T-helper 2 cell (primary cell): ENCODE measurements at places on chromosomes 12 and 14.

DNA sequence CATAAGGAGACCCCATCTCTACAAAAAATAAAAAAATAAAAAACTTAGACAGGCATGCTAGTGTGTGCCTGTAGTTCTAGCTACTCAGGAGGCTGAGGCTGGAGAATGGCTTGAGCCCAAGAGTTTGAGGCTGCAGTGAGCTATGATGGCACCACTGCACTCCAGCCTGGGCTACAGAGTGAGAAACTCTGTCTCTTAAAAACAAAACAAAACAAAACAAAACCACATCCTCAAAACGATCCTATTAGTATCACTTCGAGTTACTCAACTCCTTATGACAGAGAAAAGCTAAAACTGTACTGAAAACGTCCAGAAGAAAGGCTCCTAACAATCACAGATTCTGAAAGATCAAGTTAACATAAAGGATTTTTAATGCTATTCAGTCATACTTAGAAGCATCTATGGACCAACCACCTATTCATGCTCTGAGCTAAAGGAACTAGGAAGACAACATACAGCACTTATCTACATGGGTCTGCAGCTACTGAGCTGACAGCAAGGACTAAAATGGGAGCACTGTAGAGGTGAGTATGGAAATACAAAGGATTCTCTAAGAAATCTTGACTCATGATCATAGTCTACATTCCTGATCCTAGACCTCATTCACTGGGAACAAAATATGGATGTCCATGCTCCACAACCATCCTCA lies 75.3 kb upstream of the DUSP6 start:
- peak; percentile 5 for DNase-seq

- DNase-seq, result no peak
Observed at GRCh38 chr12:111687255-111687654, 1.4 kb downstream of the ACAD10 start.

GRCh38 chr12:109517619-109518018 lies 40.2 kb downstream of the UBE3B start:
- DNase-seq, result no peak

DNA sequence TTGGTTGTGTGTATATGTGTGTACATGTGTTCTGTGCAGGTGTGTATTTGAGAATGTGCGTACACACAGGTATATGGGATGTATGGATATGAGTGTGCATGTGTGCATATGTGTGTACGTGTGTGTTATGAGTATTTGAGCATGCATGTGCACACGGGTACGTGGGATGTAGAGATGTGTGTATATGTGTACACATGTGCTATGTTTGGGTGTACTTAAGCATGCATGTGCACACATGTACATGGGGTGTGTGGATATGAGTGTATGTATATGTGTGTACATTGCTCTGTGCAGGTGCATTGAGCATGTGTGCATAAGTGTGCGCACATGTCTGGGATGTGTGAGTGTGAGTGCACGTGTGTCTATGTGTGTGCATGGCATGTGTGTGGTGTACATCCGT lies 34.3 kb upstream of the SFSWAP start:
- DNase-seq, result no peak

GRCh38 chr12:62817556-62818271 lies 117.2 kb downstream of the PPM1H start:
- DNase-seq, result no peak

DNA sequence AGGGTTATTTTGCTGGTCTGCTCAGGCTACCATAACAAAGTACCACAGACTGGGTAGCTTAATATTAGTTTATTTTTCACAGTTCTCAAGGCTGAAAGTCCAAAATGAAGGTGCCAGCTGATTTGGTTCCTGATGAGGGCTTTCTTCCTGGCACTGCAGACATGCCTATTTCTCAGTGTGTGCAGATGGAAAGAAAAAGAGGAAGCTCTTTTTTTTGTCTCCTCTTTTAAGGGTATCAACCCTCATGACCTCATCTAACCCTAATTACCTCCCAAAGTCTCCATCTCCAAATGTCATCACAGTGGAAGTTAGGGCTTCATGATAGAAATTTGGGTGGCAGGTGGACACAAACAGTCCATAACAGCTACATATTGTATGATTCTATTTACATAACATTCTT lies 25.0 kb upstream of the POLR3B start:
- DNase-seq, result no peak

DNA sequence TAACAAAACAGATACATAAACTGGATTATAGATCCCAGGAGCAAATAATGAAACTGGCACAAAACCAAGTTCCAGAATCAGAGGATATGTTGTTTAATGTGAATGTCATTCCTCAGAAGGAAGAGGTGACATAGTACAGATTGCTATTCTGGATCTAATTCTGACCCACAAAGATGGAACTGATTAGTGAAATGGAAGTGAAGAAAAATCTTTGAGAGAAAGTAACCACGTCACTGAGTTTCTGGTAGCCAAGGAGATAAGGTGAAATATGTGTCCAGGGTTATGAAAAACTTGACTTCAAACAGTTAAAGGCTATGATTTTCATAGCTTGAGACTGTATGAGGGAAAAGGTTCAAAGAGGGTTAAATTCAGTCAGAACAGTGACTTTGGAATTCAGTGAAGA lies 8.3 kb downstream of the OR10AD1 start:
- no peak for DNase-seq

GRCh38 chr14:84646786-84647500 lies 883.0 kb upstream of the FLRT2 start:
- DNase-seq, result no peak

DNA sequence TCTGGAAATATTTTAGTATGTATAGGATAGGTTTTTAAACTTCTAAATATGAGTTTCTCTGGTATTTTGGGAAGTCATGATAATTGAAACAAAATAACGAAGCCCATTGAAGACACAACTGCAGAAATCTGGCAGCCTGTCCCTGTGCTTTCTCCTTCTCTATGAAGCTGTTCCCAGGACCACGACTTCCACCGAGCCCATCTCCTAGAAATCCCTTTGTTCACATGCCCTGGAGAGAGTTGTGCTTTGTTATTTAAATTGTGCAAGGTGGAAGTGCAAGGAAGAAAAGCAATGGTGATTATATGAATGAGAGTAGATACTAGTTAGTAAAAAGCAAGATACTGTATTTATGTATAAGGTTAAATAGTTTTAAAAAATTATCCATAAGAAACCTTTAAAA lies 32.2 kb downstream of the STK38L start:
- no peak for DNase-seq

DNA sequence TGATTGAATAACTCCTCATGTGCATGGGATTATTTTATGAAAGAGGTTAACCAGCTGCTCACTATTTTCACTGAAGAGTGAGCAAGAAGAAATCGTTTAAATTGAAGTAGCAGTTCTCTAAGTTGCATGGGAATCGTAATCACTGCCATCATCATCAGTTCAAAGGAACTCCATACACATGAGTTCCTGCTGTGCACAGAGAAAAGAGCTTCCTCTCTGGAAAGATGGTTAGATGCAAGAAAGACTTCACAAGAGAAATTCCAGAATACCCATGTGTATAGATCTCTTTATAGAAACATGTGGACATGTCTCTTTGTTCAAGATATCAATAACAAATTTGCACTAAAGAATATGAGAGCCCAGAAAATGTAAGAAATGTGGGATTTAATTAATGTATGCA lies 291.3 kb downstream of the PDZRN4 start:
- DNase-seq, result no peak

- DNase-seq, result no peak
Observed at GRCh38 chr14:93040443-93040842, 75.3 kb downstream of the ITPK1 start.
